CD4-positive, alpha-beta T cell treated with Interleukin-21 for 1 hour (primary cell): ENCODE measurements at places on chromosomes 1 and 21.

DNA sequence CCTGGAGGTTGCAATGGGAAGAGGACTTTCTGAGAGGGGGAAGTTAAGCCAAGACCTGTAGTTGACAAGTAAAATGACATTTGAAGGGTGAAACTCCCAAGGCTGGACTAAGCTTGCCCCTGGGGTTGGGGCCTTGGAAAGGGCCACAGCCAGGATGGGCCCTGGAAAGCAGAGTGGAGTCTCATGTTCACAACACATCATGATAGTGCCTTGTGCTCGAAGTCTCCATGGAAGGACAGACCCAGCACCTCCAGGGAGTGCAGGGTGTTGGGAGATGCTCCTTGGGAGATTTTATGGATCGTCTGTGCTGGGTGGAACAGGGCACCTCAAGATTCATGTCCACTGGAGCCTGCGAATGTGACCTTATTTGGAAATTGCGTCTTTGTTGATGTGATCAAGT, 55.6 kb upstream of the ACTRT2 start:
- DNase-seq = no peak

DNA sequence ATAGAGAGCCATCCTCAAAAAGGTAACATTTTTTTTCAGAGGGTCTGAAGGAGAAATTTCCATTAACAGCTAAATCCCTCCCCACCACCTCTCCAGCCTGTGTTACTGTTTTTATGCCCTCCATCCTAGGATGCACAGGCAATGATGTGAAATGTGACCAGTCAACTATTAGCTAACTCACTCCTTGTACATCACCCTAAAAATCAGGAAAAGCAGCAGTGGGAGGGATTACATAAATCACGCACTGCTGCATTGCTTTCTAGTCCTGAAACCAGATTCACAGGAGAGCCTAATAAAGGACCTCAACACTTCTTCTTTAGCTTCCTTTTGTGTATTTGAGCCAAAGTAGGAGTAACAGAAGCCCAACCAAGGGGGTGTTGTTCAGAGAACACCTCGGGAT, 66.3 kb downstream of the LMO4 start:
- no peak for DNase-seq

GRCh38 chr21:41564871-41565274, 56.9 kb upstream of the TMPRSS2 start:
- no peak for DNase-seq

DNA sequence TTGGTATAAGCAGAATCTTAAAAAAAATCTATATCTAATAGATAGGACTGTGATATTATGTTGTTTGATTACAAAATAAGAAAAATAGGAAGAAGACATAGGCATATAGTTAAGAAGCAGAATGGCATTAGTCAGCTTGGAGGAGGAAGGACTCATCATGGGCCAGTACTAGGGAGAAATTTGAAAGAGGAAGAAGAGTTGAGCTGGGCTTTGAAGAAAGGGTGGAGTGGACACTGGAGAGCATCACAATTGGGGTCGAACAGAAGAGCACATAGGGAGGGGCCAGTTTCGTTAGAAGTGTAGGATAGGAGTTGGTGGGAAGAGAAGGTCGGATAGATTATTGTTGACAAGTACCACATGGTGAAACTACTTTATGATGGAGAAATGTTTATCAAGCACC, 129.3 kb downstream of the CACHD1 start:
- no peak for DNase-seq

GRCh38 chr1:14117700-14118099, 417.7 kb downstream of the PRDM2 start:
- no peak for DNase-seq

GRCh38 chr1:235902677-235903542, 36.2 kb upstream of the LYST start:
- no peak for DNase-seq

DNA sequence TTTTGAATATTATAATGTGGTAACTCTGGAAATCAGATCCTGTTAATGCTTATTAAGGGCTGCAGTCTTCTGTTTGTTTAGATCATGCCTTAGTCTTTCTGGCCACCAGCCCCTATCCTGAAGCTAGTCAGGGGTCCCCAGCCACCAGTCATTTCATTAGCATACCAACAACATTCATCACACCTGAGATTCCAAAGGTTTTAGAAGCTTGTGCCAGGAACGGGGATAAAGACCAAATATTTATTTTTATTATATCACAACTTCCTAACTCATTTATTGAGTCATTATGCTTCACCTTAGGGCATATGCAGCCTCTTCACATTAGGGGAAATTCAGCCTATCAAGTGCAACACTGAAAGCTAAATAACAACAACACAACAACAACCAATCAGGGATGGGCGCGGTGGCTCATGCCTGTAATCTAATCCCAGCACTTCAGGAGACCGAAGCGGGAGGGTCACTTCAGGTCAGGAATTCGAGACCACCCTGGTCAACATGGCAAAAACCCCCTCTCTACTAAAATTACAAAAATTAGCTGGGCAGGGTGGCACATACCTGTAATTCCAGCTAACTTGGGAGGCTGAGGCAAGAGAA, 2.9 kb upstream of the PSEN2 start:
- no peak for DNase-seq
